Activated B cell treated with CpG ODN at 0.5 μM for 24 hours (primary cell): ENCODE measurements at places on chromosomes 2 and 18.

DNA sequence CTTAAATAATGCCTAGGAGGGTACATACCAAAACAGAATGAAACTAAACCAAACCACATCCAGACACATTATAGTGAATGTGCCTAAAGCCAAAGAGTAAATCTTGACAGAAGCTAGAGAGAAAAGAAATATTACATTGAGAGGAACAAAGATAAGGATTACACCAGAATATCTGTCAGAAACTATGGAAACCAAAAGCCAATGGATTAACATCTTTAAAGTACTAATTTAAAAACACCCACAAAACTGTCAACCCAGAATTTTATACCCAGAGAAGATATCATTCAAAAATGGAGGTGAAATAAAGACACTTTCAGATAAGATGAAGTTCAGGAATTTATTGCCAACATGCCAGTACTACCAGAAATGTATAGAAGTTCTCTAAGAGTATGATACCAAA, 198.5 kb upstream of the ZEB2 start:
- H3K4me1 ChIP-seq = peaks cover 2% of the 10 kb centered on the region
- no peak overlapping the region for H3K4me3 ChIP-seq
- H3K36me3 ChIP-seq = peaks cover 8% of the 10 kb centered on the region
- H3K27me3 ChIP-seq = no peaks in the 10 kb centered on the region
- DNase-seq = no peak
- H3K27ac ChIP-seq = no peak overlapping the region

- no peak overlapping the region for H3K4me3 ChIP-seq
- no peak for DNase-seq
- H3K27me3 ChIP-seq = peaks cover 19% of the 10 kb centered on the region
- H3K27ac ChIP-seq = no peak overlapping the region
- no peaks in the 10 kb centered on the region for H3K36me3 ChIP-seq
Measured at GRCh38 chr2:235654103-235654813, 160.4 kb downstream of the AGAP1 start.

GRCh38 chr18:21914739-21915319, 174.2 kb downstream of the MIB1 start:
- H3K36me3 ChIP-seq = peaks cover 1% of the 10 kb centered on the region
- H3K27me3 ChIP-seq = peaks cover 7% of the 10 kb centered on the region
- H3K4me1 ChIP-seq = no peaks in the 10 kb centered on the region

GRCh38 chr2:145875016-145875415, 1355.1 kb upstream of the ZEB2 start:
- no peaks in the 10 kb centered on the region for H3K27me3 ChIP-seq
- no peak overlapping the region for H3K27ac ChIP-seq
- H3K36me3 ChIP-seq = no peaks in the 10 kb centered on the region
- no peak for DNase-seq

DNA sequence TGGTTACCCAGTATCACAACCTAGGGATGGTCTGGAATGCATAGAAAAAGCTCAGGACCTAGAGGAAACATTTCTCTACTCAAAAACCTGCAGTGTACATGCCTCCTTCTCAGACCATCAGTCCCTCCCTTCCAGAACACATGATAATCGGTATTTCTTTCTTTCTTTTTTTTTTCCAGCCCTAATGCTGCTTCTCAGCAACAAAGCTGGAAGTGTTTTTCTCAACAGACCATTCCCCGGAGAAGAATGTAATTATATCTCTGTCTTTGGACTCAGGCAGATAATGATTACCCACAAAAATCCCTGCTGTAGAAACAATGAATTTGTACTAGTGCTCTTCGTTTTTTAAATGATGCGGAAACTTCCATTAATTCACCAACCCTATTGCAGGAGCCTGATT, 44.1 kb upstream of the NDUFV2 start:
- H3K4me3 ChIP-seq = no peak overlapping the region
- no peaks in the 10 kb centered on the region for H3K36me3 ChIP-seq
- H3K4me1 ChIP-seq = peaks cover 32% of the 10 kb centered on the region
- DNase-seq = no peak
- H3K27ac ChIP-seq = no peak overlapping the region

- no peaks in the 10 kb centered on the region for H3K27me3 ChIP-seq
- H3K4me3 ChIP-seq = no peak overlapping the region
- H3K36me3 ChIP-seq = no peaks in the 10 kb centered on the region
- peaks cover 21% of the 10 kb centered on the region for H3K4me1 ChIP-seq
- no peak overlapping the region for H3K27ac ChIP-seq
Measured at GRCh38 chr2:11998626-11999378, 252.4 kb downstream of the LPIN1 start.

DNA sequence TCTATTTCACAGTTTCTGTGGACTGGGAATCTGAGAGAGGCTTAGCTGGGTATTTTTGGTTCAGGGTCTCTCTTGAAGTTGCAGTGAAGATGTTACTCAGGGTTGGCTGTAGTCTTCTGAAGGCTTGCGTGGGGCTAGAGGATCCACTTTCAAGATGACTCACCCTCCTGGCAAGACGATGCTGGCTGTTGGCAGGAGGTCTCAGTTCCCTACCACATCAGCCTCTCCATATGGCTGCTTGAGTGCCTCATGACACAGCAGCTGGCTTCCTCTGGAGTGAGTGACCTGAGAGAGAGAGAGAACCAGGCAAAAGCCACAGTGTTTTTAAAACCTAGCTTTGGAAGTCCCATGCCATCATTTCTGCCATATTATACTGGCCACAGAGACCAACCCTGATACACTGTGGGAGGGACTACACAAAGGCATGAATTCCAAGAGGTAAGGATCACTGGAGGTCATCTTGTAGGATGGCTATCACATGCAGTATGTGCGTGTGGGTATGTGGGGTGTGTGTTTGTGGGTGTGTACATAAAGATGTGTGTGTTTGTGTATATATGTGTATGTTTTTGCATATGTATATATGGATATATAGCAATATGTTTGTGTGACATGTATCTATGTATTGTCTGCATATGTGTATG, 25.1 kb downstream of the DNPEP start:
- no peak for DNase-seq
- H3K27me3 ChIP-seq = peaks cover 9% of the 10 kb centered on the region
- H3K4me3 ChIP-seq = no peak overlapping the region
- peaks cover 6% of the 10 kb centered on the region for H3K36me3 ChIP-seq
- H3K27ac ChIP-seq = no peak overlapping the region

DNA sequence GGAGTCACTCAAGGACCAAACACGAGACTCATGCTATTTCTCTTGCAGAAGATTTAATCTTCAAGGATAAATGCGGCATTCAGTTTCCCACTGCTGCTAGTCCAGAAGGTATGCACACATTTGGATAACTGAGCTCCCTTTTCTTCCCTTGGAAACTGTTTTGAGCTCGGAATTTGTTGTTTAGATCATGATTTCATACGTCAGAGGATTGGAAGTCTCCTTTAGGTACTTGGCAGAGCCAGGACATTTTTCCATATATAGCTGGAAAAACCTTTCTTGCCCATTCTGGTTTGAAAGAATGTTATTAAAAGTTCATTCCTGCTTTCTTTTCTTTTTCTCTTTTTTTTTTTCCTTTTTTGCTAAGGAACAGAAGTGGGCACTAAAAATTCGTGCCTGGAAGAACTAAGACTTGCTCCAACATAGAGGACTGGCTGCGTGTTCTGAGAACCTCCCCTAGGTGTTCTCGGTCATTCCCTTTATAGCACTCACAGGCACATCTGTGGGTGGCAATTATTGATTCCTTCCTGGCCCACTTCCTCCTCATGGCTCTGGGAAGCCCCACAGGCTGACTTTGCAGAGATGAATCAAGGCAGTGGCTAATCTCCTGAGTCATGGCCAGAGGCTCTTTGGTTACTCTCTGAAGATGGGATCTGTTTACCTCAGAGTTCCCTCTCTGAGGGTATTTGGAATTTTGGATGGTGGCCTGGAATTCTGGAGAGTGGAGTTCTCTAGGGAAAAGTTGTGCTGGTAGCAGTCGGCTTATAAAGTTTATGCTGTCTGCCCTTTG, 104.8 kb downstream of the PLCL1 start:
- H3K27ac ChIP-seq = no peak overlapping the region
- DNase-seq = no peak
- no peaks in the 10 kb centered on the region for H3K36me3 ChIP-seq

DNA sequence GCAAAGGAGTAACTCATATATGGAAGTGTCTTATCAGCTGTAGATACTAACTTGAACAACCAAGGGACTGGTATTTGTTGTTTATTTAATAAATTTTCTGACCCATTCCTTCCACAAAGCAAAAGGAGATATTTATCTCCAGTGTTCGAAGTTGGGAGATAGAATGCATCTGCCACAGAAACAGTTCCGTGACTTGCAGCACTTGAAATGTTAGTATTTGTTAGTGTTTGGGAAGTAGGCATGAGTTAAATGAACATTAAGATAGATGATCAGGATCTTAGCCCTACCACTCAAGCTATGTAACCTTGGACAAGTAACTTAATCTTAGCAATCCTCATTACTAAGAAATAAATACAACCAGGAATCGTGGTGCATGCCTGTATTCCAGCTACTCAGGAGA, 12.1 kb upstream of the SULT1C4 start:
- no peak overlapping the region for H3K27ac ChIP-seq
- peaks cover 6% of the 10 kb centered on the region for H3K4me1 ChIP-seq
- no peaks in the 10 kb centered on the region for H3K36me3 ChIP-seq
- no peak overlapping the region for H3K4me3 ChIP-seq
- H3K27me3 ChIP-seq = peaks cover 2% of the 10 kb centered on the region

DNA sequence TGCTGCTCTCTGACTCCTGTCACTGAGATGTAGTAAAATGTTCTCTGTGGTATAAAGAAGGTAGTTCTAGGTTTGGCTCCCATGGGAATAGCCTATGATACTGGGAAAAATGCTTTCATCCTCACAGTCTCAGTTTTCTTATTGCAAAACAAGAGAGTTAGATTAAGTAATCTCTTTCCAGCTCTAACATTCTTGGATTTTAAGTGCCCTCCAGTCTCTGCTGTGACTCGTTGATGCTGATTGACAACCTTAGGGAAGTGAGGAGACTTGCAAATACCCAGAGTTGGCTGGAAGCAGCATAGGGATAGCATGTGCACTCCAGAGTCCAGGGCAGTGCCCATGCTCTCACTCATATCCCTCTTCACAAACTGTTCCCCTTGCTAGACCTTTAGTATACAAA, 534.9 kb downstream of the SLC4A3 start:
- H3K27ac ChIP-seq = no peak overlapping the region
- no peak for DNase-seq
- no peak overlapping the region for H3K4me3 ChIP-seq
- H3K27me3 ChIP-seq = no peaks in the 10 kb centered on the region

GRCh38 chr18:53745224-53745967, 479.1 kb downstream of the MBD2 start:
- no peaks in the 10 kb centered on the region for H3K4me1 ChIP-seq
- H3K27ac ChIP-seq = no peak overlapping the region
- no peak overlapping the region for H3K4me3 ChIP-seq
- no peaks in the 10 kb centered on the region for H3K36me3 ChIP-seq

DNA sequence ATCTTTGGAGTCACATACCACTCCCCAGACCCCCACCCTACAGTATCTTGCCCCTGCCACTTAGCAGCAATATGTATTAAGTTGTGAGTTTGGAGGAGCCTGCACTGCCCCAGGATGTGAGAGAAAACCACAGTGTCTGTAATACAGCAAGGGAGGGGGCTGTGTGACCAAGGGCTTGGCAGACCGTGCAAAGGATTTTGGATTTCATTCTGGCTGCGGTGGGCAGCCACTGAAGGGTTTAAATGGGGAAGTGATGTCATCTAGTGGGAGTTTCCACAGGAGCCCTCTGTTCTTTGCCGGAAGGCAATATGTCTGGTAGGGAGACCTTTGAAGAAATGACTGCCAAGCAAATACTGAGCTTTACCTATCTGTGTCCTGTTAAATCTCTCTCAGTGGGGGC, 202.4 kb downstream of the FHOD3 start:
- no peak overlapping the region for H3K27ac ChIP-seq
- no peaks in the 10 kb centered on the region for H3K4me1 ChIP-seq
- DNase-seq = no peak
- no peaks in the 10 kb centered on the region for H3K36me3 ChIP-seq

GRCh38 chr2:212538305-212539071, at the start of gene ERBB4:
Gene ERBB4 (minus strand): TSS chr2:212538802. CDS start chr2:212538530, 272 bp downstream.
- peaks cover 26% of the 10 kb centered on the region for H3K4me1 ChIP-seq
- H3K36me3 ChIP-seq = no peaks in the 10 kb centered on the region
- peaks cover 39% of the 10 kb centered on the region for H3K27me3 ChIP-seq
- H3K4me3 ChIP-seq = peak within 1 kb of the TSS; percentile 52

GRCh38 chr2:46829231-46829995, 86.2 kb downstream of the MCFD2 start:
- H3K4me1 ChIP-seq = no peaks in the 10 kb centered on the region
- H3K27me3 ChIP-seq = peaks cover 17% of the 10 kb centered on the region
- DNase-seq = no peak
- H3K4me3 ChIP-seq = no peak overlapping the region
- no peak overlapping the region for H3K27ac ChIP-seq
- no peaks in the 10 kb centered on the region for H3K36me3 ChIP-seq

- H3K4me1 ChIP-seq = no peaks in the 10 kb centered on the region
- no peak overlapping the region for H3K4me3 ChIP-seq
- peaks cover 5% of the 10 kb centered on the region for H3K27me3 ChIP-seq
- no peaks in the 10 kb centered on the region for H3K36me3 ChIP-seq
- DNase-seq = no peak
Measured at GRCh38 chr2:46435796-46436360, 43.5 kb upstream of the TMEM247 start.

- peaks cover 11% of the 10 kb centered on the region for H3K27me3 ChIP-seq
- peak overlapping the region; percentile 44 for H3K4me3 ChIP-seq
- H3K27ac ChIP-seq = no peak overlapping the region
- no peak for DNase-seq
- H3K36me3 ChIP-seq = no peaks in the 10 kb centered on the region
Measured at GRCh38 chr2:5725794-5726463, 33.7 kb downstream of the SOX11 start.

DNA sequence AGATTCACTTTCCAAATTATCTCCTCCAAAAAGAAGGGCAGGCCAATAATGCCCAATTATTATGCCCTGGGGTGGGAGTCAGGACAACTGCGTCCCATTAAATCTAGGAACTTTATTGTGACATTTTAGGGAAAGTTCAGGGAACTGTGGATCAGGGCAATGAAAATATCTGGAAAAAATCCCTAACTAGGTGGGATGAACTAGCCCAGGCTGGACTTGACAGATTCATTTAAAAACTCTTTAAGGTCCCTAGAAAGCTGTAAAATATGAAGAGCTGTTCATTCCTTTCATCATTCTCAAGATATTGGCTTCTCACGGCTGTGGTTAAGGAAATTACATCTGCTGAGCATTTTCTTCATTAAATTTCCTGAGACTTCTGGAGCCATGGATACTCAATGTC, 8.2 kb downstream of the CREG2 start:
- H3K36me3 ChIP-seq = no peaks in the 10 kb centered on the region
- H3K27me3 ChIP-seq = peaks cover 7% of the 10 kb centered on the region
- no peak overlapping the region for H3K4me3 ChIP-seq

GRCh38 chr2:105972246-105972645, 221.9 kb downstream of the UXS1 start:
- no peak overlapping the region for H3K27ac ChIP-seq
- peaks cover 10% of the 10 kb centered on the region for H3K4me1 ChIP-seq
- no peak for DNase-seq
- peaks cover 5% of the 10 kb centered on the region for H3K27me3 ChIP-seq
- no peaks in the 10 kb centered on the region for H3K36me3 ChIP-seq

GRCh38 chr2:49067971-49068370, 86.3 kb downstream of the FSHR start:
- no peak overlapping the region for H3K4me3 ChIP-seq
- no peaks in the 10 kb centered on the region for H3K36me3 ChIP-seq
- no peak for DNase-seq
- H3K27me3 ChIP-seq = no peaks in the 10 kb centered on the region
- H3K27ac ChIP-seq = no peak overlapping the region
